ENCODE measurements at places on chromosomes 7 and 10.

DNA sequence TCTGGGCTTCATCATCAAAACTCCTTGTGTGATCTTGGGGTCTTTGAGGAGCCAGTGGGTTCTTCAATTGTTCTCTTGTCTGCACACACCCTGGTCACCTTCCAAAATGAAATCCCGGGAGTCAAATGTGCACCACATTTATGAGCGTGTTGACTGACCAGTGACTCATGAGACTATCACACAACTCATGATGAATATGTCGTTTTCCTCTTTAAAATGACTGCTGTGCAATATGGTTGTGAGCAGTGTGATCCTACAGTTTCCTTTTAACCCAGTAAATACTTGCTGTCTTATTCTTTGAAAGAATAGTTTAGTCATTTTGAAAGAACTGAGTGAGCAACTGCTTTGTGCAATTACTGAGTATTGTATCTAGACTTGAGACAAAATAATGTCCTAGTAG is 149.2 kb downstream of the DYNC1I1 start:
- no peak for DNase-seq

DNA sequence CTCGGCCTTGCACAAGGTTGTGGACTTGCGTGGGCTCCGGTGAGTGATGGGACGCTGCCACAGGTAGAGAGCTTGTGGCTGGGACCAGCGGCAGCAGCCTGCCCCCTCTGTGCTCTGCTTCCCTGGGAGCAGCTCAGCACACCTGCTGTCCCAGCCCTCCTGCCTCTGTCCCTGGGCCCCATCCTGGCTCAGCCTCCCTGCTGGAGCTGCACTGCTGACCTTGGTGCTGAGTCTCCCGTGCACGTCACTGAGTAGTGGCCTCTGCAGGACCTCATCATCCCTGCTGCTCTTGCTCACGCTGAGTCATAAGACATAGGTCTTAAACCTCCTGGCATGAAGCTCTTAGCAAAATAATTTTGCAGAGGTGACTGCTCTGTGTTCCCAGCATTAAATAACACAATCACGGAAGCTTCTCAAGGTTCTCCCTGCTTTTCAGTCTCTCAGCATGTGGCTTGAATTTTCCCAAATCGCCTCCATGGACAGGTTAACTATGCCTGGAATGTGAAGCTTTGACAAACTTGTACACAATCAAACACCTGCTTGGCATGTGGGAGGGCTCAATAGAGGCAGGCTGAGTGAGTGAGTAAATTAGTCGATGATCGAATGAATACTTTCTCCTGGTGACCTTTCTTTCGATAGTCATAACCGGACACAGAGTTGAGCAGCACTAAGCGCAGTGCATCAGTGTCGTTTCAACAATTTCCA is 63.8 kb upstream of the NPS start:
- DNase-seq = no peak

DNA sequence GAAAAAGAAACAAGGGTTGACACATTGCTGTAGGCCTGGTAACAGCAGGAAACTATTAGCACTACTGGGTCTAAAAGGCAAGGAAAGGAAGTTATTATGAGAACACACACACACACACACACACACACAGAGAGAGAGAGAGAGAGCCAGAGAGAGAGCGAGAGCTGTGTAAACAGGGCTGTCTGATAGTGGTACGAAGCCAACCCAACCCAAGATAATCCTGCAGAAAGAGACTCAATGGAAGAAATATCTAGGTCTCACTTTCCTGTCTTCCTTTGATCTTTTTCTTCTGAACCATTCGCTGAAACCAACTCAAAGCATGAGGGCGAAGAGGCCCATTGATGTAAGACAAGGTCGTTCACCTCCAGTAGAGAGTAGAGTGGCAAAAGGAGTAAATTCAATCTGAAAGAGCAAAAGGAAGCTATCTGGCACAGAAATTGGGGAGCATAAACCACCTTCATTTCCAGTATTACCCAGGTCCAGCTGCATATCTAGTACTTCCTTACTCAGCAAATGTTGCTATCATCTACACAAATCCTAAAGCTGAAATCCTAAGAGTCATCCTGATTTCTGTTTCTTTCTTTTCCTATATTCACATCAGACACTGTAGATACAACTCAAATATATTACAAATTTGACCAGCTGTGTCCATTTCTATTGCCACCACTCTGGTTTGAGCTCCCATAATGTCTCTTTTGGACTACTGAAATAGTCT is 110.2 kb downstream of the TMEM26 start:
- no peak for DNase-seq

DNA sequence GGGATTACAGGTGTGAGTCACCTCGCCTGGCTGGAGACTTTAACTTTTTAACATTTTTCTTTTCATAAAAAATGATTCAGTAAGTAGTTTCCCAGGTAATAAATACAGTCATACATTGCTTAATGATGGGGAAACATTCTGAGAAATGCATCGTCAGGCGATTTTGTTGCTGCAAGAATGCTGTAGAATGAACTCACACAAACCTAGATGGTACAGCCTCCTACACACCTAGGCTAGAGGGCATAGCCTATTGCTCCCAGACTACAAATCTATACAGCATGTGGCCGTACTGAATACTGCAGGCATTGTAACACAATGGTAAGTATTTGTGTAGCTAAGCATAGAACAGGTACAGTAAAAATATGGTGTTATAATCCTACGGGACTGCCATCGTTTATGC is 108.5 kb upstream of the SFMBT2 start:
- DNase-seq = no peak

DNA sequence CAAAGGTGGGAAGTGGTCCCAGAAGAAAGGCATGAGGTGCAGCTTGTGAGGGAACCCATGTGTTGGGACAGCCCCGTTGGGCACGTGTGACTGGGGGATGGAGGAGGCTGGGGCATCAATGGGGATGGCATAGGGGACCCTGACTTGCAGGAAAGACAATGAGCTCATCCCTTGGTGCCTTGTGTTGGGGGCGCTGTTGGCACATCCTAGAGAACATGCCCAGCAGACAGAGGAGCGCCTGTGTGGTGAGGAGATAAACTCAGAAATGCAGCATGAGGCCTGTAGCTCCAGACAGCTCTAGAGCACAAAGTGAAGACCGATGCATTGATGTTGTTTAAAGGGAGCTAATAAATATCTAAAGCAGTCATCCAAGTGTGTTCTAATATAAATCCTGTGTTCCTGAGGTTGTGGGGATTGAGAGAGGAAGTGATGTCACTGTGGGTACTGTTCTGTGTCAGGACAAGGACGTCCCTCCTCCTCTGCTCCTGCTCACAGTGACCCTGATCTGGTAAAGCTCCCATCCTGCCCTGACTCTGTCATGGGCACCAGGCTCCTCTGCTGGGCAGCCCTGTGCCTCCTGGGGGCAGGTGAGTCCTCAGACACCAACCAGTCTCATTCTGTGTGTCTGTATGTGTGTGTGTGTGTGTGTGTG is 126.1 kb upstream of the PRSS58 start:
- DNase-seq = no peak

GRCh38 chr7:86950360-86950759 is 109.1 kb downstream of the ELAPOR2 start:
- no peak for DNase-seq

DNA sequence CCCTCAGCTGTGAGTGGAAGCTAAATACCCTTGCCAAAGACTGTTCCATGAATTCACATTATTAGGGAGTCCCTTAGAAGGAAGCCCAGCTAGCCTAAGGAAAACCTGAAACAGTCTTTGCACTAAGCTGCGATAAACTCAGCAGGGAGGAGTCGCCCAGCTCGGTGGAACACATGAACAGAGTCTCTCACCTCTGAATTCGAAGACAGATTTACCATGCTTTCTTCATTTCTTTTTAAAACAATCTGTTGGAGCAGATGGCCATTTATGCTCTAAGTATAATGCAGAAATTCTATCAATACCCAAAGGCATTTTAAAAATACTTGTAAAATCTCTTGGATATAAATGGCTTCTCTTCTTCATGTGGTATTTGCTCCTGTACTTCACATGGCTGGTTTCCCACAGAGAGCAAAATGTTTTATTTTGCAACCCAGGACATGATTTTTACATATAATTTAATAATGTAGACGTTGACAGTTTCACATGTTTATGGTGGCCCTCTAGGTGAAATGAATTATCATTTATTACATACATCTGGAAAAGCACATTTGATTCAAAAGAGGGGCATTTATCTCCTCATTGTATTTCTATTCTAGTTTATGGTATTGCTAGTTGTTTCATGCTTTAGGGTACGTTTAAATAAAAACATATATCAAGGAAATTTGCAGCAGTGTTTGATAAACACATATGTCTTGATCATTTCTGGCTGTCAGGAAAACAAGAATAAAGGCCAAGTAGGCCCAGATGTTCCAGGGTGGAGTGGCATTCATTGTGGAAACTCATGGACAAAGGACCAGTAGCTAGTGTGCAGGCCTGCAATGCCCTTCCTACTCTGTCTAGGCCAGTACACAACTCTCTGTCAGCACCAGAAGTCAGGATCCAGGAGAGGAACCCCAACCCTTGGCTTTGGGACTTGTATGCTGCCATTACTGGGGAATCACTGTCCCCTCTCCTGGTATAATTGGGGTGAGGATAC is 52.2 kb downstream of the LRGUK start:
- DNase-seq = no peak

DNA sequence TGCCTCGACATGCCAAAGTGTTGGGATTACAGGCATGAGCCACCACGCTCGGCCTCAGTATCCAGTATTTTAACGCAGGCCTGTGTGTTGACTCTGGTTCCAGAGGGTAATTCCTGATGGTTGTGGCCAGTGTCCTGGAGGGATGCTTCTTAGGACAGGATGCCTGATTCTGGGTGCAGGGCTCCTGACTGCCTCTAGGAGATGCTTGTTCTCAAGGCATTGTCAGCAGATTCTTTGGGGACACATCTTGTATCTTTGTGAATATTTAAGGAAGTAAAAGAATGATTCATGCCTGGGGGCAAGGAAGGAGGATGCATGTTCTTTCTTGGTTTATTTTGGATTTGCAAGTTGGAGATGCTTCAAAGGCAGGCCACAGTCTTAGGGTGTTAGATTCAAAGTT is 2.2 kb downstream of the ZDHHC4 start:
- DNase-seq = no peak

GRCh38 chr10:116210588-116211346 is 62.2 kb downstream of the GFRA1 start:
- DNase-seq = no peak

- DNase-seq = no peak
These were observed 227.9 kb upstream of the PRSS58 start for GRCh38 chr7:142485617-142486226.

All from fibroblast of gingiva (primary cell).